Aorta (tissue), 5 donors: ENCODE measurements at places on chromosomes 6 and 20. TPM values are rescaled to one million over a fixed set of nuclear protein-coding genes. Genes with fewer than 3 reads are reported as not detected.

The TEAD3 gene
- total RNA-seq, result 78.0 TPM

The TBC1D20 gene
- total RNA-seq, result 39.1 TPM

The PGC gene
- total RNA-seq, result 0.33 TPM

The WFDC12 gene
- total RNA-seq, result not detected

The PRR18 gene
- total RNA-seq, result not detected

The IL17F gene
- not detected for total RNA-seq

The LAMA5 gene
- 361 TPM for total RNA-seq

The NMBR gene
- total RNA-seq, result 0.45 TPM

The PBOV1 gene
- not detected for total RNA-seq

The AVP gene
- total RNA-seq, result not detected

The DEF6 gene
- total RNA-seq, result 9.9 TPM

The PLN gene
- total RNA-seq, result 232 TPM

The HRH3 gene
- not detected for total RNA-seq

The CALHM6 gene
- 5.7 TPM for total RNA-seq

The SYS1 gene
- 25.0 TPM for total RNA-seq

DNA sequence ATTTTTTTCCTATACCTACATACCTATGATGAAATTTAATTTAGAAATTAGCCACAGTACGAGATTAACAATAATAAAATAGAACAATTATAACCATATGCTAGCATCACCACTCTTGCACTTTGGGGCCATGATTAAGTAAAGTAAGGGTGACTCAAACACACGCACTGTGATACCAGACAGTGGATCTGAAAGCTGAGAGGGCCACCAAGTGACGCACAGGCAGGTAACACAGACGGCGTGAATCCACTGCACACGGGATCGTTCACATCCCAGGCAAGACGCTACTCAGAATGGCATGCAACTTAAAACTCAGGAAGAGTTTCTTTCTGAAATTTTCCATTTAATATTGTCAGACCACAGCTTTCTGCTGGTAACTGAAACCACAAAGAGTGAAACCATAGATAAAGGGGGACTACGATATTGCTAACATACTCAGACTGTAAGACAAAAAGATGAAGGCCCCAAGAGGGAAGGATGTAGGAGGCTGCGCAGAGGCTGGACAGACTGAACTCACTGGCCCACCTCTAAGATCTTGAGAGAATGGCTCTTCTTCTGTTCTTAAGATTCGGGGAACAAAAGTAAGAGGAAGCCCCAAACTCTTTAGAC, 17.9 kb downstream of the RRBP1 start:
- H3K4me1 ChIP-seq, result peaks cover 8% of the 10 kb centered on the region
- no peak for DNase-seq
- H3K27ac ChIP-seq, result no peak overlapping the region
- no peaks in the 10 kb centered on the region for H3K36me3 ChIP-seq
- no peak overlapping the region for H3K4me3 ChIP-seq

DNA sequence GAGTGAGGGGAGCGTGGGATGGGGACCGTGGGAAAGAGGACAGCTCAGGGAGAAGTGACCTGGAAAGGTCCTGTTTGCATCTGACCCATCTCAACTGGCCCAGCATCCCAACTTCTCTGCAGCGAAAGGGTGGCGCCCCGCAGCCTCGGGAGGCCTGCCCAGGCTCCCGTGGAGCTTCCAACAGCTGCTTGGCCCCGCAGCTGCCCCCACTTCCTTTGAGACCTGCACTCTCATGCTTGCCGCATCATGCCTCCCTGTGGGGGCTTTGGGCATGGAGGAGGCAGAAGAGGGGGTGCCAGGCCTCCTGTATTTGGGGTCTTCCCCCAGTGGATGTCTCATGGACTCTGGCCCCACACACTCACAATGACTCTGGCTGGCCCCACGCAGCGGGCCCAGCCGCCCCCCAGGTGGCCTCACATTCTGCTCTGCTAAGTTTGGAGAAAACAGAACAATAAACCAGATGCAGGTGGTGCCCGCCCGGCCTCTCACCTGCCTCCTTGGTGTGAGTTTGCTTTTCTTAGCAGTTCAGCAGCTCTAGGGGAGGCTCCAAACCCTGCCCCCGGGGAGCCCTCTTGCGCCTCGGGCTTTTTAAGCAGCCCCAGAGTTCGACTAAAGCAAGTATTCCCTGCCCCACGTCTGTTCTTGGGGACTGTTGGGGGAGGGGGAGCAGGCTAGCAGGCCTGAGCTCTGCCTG, 40.7 kb downstream of the CPXM1 start:
- no peaks in the 10 kb centered on the region for H3K36me3 ChIP-seq
- no peaks in the 10 kb centered on the region for H3K4me1 ChIP-seq
- H3K27me3 ChIP-seq, result no peaks in the 10 kb centered on the region
- no peak overlapping the region for H3K27ac ChIP-seq
- no peak overlapping the region for H3K4me3 ChIP-seq

DNA sequence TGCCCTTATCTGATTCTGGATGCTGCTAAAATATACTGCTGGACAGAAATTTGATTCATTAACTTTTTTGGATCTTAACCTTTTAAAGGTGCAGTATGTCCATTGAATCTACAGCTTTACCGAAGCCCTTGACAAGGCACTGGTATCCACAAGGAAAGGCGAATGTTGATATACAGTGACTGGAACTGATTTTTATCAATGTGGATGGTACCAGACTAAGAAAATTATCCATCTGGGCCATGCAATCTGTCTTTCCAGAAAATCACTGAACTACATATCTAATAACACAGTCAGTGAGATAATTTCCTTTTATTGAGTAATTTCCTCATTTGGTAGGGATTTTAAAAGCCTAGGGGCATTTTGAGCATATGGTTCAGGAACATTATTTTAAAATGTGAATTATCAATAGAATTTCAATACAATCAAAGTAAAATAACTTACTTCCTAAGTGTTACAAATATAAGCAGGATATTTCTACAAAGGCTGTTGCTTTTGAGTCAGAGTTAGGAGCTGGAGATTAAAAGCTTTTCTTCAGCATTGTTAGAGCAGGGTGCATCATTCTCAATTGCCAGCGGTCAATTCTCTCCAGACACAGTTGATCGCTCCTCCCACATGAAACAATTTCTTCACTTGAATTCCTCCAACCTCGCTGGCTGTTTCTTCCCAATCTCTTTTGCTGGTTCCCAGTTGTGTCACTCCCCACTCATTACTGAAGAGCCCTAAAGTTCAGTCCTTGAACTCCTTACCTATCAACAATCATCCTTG, 585.3 kb upstream of the FLRT3 start:
- H3K27me3 ChIP-seq, result no peaks in the 10 kb centered on the region
- DNase-seq, result no peak
- H3K27ac ChIP-seq, result no peak overlapping the region
- H3K4me3 ChIP-seq, result no peak overlapping the region
- no peaks in the 10 kb centered on the region for H3K4me1 ChIP-seq

- DNase-seq, result no peak
- H3K4me1 ChIP-seq, result no peaks in the 10 kb centered on the region
- H3K36me3 ChIP-seq, result no peaks in the 10 kb centered on the region
- H3K27ac ChIP-seq, result no peak overlapping the region
- H3K4me3 ChIP-seq, result no peak overlapping the region
Observed at GRCh38 chr6:108838101-108838717, 10.0 kb upstream of the ARMC2 start.

DNA sequence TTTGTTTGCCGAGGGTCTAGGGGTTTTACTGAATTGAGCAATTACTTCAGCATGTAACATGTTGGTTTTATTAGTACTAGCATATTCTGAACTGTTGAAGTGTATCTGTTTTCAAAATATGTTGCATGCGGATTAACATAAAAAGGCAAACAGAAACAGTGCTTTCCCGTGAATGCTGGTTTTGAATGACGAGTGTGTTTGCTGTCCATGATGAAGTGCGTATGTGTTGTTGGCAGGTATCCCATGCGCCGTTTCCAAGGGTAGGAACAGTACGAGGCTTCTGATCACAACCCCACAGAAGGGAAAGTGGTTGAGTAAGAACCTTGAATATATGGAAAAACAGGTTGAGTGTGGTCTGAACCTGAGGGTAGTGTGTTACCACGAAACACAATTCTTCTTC, 232.9 kb downstream of the SAMD5 start:
- no peak overlapping the region for H3K27ac ChIP-seq
- no peak for DNase-seq
- H3K27me3 ChIP-seq, result no peaks in the 10 kb centered on the region
- H3K36me3 ChIP-seq, result no peaks in the 10 kb centered on the region
- H3K4me1 ChIP-seq, result no peaks in the 10 kb centered on the region

GRCh38 chr6:105609375-105609991, 206.6 kb upstream of the PREP start:
- DNase-seq, result no peak
- H3K27me3 ChIP-seq, result no peaks in the 10 kb centered on the region
- no peak overlapping the region for H3K4me3 ChIP-seq
- H3K27ac ChIP-seq, result no peak overlapping the region

- no peak overlapping the region for H3K27ac ChIP-seq
- no peaks in the 10 kb centered on the region for H3K36me3 ChIP-seq
- H3K4me3 ChIP-seq, result no peak overlapping the region
Observed at GRCh38 chr20:58870293-58871014, 17.9 kb downstream of the GNAS start.

- no peak for DNase-seq
- H3K36me3 ChIP-seq, result no peaks in the 10 kb centered on the region
- peaks cover 3% of the 10 kb centered on the region for H3K4me1 ChIP-seq
- H3K27ac ChIP-seq, result no peak overlapping the region
- no peaks in the 10 kb centered on the region for H3K27me3 ChIP-seq
Observed at GRCh38 chr20:49052334-49052733, 6.2 kb downstream of the CSE1L start.

DNA sequence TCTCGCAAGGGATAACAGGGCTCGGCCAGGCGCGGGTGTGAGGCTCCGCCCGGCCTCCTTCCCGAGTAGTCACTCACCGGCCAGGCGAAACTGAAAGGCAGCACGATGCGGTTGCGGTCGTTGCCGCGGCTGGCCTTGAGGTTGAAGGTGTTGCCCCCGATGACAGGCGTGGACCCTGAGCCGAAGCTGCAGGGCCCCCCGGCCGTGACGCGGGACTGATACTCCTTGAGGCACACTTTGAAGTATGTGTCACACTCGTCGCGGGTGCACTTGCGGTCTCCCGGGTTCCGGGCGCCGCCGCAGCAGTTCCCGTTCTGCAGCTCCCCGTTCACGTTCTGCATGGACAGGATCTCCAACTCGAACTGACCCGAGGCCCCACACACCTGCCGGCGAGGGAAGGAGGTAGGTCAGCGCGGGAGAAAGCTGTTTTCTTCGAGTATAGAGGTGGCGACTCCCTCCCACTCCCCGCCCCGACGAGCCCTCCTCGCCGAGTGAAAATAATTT, 1.1 kb downstream of the JAG1 start:
- H3K4me3 ChIP-seq, result peak overlapping the region; percentile 97
- peak overlapping the region; percentile 78 for H3K27ac ChIP-seq
- no peaks in the 10 kb centered on the region for H3K27me3 ChIP-seq
- no peaks in the 10 kb centered on the region for H3K36me3 ChIP-seq
- DNase-seq, result peak; percentile 88

DNA sequence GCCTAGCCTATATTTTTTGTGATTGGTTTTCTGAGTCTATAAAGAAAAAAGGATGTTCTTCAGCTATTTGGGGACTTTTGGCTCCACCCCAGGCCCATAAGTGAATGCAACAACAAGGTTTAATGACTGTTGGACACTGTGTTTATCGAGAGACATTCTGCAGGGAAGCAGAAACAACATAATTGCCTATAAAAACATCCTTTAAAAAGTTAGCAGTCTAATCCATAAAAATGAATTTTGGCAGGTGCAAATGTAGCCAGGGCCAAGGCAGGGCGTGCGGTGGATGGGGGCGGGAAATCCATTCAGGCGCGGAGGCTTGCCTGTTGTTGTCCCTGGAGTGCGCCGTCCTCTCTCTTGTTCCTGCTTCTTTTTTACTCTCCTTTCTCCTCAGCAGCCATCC, 99.3 kb downstream of the PAX1 start:
- H3K36me3 ChIP-seq, result no peaks in the 10 kb centered on the region
- H3K27me3 ChIP-seq, result no peaks in the 10 kb centered on the region
- H3K4me1 ChIP-seq, result no peaks in the 10 kb centered on the region
- DNase-seq, result no peak
- H3K27ac ChIP-seq, result no peak overlapping the region

GRCh38 chr6:44003345-44004061, 123.7 kb downstream of the MRPL14 start:
- DNase-seq, result peak; percentile 70
- no peaks in the 10 kb centered on the region for H3K36me3 ChIP-seq
- no peaks in the 10 kb centered on the region for H3K4me1 ChIP-seq
- H3K4me3 ChIP-seq, result no peak overlapping the region

GRCh38 chr6:7239590-7239948, 73.4 kb downstream of the SSR1 start:
- no peaks in the 10 kb centered on the region for H3K27me3 ChIP-seq
- peak; percentile 45 for DNase-seq
- no peak overlapping the region for H3K27ac ChIP-seq

DNA sequence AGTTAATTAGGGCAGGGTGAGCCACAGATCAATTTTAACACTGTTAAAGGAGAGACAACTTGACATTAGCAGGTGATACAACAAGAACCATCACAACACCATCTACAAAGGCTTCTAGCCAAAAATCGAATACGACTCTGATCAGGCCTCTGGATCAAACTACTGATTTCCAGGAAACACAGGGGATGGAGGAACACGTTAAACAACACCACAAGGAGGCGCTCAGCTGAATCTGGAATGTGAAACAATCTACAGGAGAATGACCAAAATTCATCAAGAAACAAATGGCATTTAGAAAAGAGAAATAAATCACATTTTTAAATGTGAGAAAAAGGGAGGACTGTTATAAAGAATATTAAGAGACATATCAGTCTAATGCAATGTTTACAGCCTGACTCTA, 13.5 kb upstream of the MAFB start:
- no peak for DNase-seq
- H3K4me3 ChIP-seq, result no peak overlapping the region
- H3K4me1 ChIP-seq, result no peaks in the 10 kb centered on the region
- no peak overlapping the region for H3K27ac ChIP-seq
- no peaks in the 10 kb centered on the region for H3K27me3 ChIP-seq

DNA sequence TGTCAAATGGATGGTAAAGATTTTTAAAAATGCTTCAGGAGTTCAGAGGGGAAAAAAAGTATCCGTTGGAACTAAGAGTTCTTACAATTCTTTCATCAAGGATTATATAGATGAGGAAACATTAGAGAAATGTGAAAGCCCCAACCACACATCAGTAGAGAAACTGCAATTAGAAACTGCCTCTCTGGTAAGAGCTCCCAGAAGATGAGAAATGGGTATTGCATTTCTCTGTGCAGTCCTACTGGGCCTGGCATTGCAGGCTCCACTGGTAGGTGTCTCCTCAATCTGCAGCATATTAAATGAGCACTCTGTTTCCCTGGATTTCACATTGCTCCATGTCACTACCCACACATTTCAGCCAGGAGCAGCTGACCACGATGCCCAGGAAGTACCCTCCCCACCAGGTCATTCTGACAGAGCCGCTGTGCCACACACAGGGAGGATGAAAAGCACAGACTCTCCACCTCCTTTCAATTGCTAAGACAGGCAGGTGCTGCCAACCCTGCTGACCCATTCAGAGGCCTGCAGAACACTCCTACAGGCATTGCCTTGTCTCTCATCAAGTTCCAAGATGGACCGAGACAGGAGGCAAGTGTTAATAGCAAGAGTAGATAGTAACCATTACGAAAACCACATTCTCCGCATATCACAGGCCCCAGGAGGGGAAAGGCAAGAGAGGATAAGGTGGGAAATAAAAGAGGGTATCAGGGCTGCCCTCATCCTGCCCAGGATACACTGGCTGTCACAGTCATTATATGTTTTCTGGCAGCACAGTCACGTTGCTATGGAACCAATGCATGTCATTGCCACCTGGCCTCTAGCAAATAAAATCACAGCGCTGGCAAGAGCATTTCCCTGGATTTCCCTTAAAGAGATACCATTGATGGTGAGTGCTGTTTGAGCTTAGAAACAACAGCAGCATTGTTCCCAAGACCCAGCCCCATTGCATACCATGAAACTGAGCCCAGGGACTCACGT, 241.7 kb downstream of the ATXN1 start:
- H3K27ac ChIP-seq, result no peak overlapping the region
- H3K27me3 ChIP-seq, result no peaks in the 10 kb centered on the region
- peaks cover 2% of the 10 kb centered on the region for H3K4me1 ChIP-seq
- no peak for DNase-seq
- no peaks in the 10 kb centered on the region for H3K36me3 ChIP-seq
- H3K4me3 ChIP-seq, result no peak overlapping the region
